Activated naive CD4-positive, alpha-beta T cell treated with anti-CD3 and anti-CD28 coated beads, Interleukin-2, amount 50 U/mL, for 16 hours (primary cell): ENCODE measurements at places on chromosomes 12 and 14.

DNA sequence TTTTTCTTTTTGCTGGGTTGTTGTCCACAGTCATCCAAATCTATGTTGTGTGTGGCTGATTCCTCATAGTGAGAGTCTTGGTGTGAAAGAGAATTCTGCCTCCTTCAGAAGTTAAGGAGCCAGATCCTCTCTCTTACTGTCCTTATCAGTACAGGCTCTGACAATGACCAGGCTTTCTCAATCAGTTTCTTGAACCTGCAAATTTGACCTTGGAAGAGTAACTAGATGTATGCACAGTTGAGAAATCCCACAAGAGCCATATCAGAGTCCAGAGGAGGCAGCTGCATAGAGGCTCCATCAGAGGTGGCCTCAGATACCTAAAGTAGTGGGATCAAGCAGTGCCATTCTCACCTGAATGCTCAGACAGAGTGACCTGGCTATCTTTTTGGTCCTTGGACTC, 5.5 kb upstream of the GALC start:
- DNase-seq, result no peak

GRCh38 chr12:59080101-59080500, 159.8 kb upstream of the LRIG3 start:
- no peak for DNase-seq

GRCh38 chr14:104598910-104599273, 5.7 kb downstream of the TMEM179 start:
- no peak for DNase-seq

DNA sequence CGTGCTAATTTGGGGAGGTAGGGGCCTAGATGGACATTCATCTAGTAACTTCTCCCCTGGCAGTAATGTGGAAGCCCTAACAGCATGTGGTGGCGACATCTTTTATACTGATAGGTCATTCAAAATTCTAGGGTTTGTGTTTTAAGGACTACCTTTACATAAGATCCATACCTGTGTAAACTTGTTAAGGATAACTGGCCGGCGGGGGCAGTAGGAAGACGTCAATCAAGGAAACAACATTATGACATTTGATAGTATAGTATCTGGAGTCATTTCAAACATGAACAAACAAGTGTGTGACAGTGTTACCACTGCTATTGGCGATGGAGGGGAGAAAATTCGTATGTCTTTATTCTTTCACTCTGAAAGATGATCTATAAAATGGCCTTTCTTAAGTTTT, 120.0 kb downstream of the TTLL5 start:
- no peak for DNase-seq

GRCh38 chr12:132593938-132594358, 16.4 kb downstream of the LRCOL1 start:
- no peak for DNase-seq

- DNase-seq, result no peak
Measured at GRCh38 chr12:61137677-61138414, 1122.4 kb upstream of the USP15 start.

DNA sequence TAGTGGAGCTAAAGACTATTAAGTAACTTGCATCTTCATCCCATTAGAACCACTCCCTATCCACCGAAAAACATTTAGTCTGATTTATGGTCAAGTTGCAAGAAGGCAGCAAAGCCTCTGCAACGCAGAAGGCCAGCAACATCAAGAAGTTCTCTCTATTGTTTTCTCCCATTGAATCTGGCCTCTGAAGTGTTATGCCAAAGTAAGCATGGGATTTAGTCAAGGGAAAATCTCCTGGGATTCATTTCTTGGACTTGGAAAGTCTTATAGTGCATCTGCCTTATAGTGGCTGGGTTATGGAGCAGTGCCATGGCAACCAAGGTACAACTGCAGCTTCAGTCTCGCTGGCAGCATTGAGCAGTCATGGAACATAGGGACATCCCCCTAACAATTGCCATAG, 87.7 kb upstream of the KRR1 start:
- DNase-seq, result no peak

DNA sequence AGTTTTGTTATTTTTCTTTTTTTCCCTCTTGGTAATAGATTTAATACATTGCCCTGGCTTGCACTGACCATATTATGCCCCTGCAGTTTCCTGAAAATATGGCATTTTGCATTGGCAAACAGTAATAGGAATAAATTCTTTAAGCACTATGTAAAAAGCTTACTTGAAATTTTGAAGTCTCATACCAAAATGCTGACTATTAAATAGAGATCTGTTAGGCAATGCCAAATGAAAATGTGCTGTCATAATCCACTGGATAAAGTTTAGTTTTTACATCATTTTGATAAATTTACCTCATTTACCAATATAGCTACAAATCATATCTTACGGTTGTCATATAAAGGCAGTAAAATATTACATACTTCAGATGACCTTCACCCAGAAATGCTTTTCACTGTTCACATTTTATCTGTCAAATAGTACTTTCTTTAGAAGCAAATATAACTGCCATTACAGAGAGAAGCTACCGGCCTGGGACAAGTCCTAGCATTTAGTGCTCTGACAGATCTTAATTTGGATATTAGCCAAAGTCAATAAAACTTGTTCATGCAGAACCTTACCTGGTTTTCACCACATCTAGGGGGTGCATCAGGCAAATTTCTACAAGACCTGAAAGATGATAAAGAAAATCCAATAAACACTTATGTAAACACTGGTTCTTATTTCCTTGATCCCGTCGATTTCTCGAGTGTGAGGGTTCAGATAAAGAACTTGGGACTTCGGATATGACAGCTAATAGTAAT, 212.9 kb downstream of the PAX9 start:
- DNase-seq, result no peak

GRCh38 chr14:68476212-68477109, 316.4 kb downstream of the ZFP36L1 start:
- no peak for DNase-seq

DNA sequence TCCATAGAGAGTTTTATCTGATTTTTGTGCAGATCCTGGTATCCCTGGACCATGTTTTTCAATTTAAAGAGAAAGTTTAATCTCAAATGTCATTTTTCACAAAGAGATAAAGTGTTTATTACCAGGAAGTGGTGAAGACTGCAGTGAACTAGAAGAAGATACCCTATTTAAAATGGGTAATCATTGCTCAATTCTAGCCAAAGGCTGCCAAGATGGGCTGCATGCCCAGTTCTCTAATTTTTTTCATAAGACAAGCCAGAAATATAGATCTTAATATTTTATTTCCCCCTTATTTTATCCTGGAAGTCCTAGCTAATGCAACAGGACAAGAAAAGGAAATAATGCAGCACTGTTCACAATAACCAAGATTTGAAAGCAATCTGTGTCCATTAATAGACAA, 343.5 kb downstream of the PCNX1 start:
- no peak for DNase-seq

DNA sequence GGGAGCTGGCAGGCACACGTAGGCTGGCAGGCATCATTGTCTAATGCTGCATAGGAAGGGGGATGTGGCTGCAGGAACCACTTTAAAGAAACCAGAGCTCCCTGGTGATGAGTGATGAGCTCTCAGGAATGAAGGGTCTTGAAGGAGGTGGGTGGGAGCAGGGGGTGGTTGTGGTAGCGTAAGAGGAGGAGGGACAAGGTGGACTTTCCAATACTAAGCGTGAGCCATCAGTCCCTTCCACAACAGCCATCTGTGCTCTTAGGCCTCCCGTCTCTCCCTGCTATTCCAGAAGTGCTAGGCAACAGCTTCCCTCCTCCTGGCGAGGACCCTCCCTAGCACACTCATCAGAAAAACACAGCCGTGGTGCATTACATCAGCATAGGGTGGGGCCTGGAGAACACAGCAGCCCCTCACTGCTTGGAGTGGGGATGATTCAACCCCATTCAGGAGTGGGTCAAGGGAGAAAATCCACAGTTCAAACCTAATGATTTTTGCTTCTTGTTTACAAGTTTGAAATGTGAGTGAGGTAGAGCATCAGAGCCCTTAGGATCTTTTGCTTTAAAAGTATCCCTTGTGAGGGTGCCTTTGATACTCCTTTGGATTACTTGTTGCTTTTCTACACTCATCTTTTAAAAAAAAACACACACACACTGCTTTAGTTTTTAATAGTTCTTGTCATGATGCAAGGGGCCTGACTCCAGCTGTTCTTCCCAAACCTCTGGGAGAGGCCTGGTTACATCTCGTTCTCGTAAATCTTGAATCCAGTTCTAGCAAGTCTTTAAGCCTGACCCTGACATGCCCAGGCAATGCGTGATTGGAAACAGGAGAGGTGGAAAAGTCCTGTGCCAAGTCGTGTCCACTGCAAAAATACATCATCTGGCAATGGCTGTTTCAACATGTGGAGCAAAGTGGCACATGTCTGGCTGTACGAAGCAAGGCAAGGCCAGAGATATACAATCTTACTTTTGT, 356.4 kb upstream of the DDHD1 start:
- no peak for DNase-seq

DNA sequence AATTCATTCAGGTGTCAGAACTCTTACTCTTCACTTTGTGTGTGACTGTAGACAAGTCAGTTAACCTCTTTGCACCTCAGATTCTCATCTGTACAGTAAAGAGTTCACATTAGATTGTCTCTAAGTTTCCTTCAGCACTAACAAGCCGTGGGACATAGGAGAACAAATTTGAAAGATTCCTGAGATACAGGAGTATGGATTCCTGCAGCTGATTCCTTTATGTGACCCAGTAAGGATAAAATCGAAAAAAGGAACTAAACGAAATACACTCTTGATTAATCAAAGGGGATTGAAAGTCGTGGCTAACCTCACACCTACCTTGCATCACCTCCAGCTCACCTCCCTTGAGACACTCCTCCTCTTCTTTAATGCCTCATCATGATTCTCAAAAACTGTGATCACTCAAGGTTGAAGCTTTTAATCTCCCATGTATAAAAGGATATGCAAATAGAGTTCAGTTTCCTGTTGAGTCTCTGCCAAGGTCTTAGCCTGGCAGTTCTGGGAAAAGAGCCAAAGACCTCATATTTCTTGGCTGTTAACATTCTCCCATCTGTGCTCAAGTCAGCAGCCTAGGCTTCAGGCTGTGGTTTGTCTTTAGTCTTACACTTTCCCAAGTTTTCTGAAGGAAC, 156.6 kb downstream of the DAD1 start:
- no peak for DNase-seq

- no peak for DNase-seq
Measured at GRCh38 chr12:61758661-61759060, 501.5 kb upstream of the USP15 start.

GRCh38 chr14:69629225-69630127, 18.1 kb downstream of the SUSD6 start:
- DNase-seq, result no peak

DNA sequence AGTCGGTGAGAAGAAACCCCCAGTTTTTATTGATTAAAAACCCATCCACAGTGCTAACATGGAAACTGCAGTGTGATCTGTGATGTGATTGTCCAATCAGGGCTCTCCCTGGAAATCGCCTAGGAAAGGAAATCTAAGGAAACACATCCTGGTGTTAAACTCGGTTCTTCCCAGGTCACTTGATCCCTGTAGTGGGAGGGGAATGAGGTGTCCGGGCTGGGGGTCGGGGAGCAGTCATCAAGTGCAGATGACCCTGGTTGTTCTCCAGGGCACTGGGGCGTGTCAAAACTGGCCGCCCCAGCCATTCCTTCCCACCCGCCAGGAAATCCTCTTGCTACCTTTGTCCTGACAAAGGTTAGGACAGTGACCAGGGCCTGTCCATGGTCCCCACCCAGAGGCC, 20.8 kb downstream of the RAB35 start:
- DNase-seq, result no peak
